ENCODE measurements at places on chromosomes 5 and 9.

DNA sequence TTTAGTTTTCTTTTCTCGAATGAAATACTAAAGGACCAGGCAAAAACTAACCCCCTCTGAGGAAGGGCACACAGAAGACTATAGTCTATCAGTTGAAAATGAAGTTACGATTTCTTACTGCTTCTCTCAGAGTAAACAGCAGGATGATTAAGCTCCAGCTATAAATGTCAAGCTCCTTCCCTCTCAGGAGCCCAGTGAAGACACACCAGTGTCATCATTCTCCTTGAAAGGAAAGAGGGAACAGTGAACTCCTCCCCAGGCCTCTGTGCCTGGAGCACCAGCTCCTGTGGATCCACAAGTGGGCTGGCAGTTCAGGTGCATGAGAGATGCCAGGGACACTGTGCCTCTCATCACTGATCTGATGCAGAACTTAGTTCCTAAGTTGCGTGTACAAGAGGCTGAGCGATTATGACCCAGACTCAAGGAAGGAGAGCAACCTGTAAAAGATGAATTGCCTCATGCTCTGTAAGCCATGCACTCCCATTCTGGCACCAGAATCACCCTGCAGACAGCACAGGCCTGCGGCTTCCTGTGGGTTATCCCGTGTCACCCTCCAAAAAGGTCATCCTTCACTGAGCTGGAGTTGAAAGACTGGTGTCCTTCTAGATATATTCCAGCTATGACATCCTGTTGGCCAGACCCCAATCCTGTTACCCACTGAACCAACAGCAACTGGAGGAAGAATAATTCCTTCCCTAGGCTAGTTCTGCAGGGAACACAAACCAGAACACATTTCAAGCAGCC, 394.0 kb downstream of the SEMA5A start:
- no peaks in the 10 kb centered on the region for H3K4me1 ChIP-seq
- H3K36me3 ChIP-seq: no peaks in the 10 kb centered on the region
- no peak overlapping the region for H3K27ac ChIP-seq
- DNase-seq: no peak
- no peak overlapping the region for H3K4me3 ChIP-seq

DNA sequence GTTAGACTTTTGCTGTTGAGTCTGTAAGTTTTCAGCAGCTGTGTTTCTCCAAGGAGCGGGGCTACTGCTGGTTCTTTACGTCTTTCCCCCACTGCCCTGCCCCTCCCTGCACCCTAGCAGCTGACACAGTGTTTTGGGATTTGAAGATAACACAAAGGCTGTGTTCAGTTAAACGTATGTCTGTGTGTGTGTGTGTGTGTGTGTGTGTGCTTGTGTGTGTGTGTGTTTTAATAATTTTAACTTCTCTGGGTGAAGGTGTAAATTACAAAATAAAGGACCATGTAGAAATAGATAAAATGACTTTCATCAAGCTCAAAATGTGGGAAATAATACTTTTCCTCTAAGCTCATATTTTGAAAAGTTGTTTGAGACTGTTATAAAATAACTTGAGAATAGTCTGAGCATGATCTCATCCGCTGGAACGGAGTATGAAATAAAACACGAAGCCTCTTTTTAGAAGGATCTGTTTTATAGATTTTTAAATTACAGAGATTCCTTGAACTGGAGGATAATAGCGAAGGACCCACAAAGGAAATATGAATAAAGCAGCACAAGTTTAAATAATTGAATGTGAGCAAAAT, 10.9 kb downstream of the ABL1 start:
- no peak overlapping the region for H3K4me3 ChIP-seq
- no peak for DNase-seq
- H3K27ac ChIP-seq: peak overlapping the region; percentile 61
- H3K36me3 ChIP-seq: no peaks in the 10 kb centered on the region
- no peaks in the 10 kb centered on the region for H3K4me1 ChIP-seq
- no peaks in the 10 kb centered on the region for H3K27me3 ChIP-seq

DNA sequence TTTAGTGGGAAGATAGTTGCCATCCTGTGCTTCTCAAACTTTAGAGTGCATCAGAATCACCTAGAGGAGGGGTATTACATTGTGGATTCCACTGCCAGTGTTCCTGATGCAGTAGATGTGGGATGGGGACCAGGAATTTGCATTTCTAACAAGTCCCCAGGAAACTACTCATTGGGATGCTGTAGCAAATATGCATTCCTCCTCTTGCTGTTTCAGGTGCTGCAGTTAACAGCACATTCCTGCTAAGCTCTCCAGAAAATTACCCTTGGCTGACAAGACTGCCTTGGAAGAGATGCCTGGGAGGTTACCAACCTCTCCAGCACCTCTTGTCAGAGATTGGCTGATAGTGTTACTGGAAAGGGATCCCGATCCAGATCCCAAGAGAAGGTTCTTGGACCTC, 270.5 kb downstream of the OSTF1 start:
- no peak for DNase-seq
- H3K4me1 ChIP-seq: no peaks in the 10 kb centered on the region
- H3K27me3 ChIP-seq: no peaks in the 10 kb centered on the region
- H3K27ac ChIP-seq: no peak overlapping the region
- no peaks in the 10 kb centered on the region for H3K36me3 ChIP-seq
- no peak overlapping the region for H3K4me3 ChIP-seq

GRCh38 chr9:127077644-127077946, 44.8 kb downstream of the ANGPTL2 start:
- no peak overlapping the region for H3K4me3 ChIP-seq
- DNase-seq: no peak
- H3K36me3 ChIP-seq: no peaks in the 10 kb centered on the region

DNA sequence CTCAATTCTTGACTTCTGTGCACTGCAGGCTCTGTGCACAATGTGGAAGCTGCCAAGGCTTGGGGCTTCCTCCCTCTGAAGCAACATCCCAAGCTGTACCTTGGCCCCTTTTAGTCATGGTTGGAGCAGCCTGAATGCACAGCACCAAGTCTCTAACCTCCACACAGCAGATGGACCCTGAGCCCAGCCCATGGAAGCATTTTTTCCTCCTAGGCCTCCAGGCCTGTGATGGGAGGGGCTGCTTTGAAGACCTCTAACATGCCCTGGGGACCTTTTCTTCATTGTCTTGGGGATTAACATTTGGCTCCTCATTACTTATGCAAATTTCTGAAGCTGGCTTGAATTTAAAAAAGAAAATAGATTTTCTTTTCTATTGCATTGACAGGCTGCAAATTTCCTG, 385.8 kb downstream of the LRRC70 start:
- no peak overlapping the region for H3K4me3 ChIP-seq
- no peaks in the 10 kb centered on the region for H3K4me1 ChIP-seq
- H3K27ac ChIP-seq: no peak overlapping the region
- no peaks in the 10 kb centered on the region for H3K36me3 ChIP-seq

GRCh38 chr9:1726993-1727759, 288.0 kb upstream of the SMARCA2 start:
- no peaks in the 10 kb centered on the region for H3K36me3 ChIP-seq
- no peak overlapping the region for H3K4me3 ChIP-seq
- no peak for DNase-seq
- H3K27ac ChIP-seq: no peak overlapping the region

DNA sequence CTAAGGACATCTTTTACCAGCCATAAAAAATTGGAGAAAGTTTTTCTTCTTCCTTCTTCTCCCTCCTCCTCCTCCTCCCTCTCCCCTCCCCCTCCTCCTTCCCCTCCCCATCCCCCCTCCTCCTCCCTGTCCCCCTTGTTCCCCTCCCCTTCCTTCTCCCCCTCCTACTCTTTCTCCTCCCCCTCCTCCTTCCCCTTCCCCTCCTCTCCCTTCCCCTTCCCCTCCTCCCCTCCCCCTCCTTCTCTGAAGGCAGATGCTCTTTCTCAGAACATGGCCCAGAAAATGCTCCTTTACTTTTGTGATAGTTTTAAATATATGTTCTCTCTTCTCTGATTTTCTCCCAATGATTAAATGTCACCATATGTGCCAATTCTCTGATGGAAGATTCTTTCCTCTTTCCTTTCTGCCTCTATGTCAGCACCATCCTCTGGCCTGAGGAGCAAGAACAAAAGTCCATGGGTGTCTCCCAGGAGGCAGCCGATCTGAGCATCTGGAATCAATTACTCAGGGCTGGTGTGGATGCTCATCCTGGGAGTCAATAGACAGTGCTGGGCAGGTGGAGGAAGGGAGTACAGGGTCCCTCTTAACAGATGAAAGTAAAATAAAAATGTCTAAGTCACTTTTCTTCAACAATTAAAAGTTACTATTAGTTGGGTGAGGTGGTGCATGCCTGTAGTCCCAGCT, 63.0 kb upstream of the GNA14 start:
- DNase-seq: no peak
- no peak overlapping the region for H3K4me3 ChIP-seq
- H3K4me1 ChIP-seq: no peaks in the 10 kb centered on the region
- H3K36me3 ChIP-seq: no peaks in the 10 kb centered on the region

- no peak overlapping the region for H3K4me3 ChIP-seq
- no peak for DNase-seq
- H3K27me3 ChIP-seq: no peaks in the 10 kb centered on the region
- no peaks in the 10 kb centered on the region for H3K4me1 ChIP-seq
- H3K27ac ChIP-seq: no peak overlapping the region
Measured at GRCh38 chr5:121121786-121122185, 657.7 kb downstream of the PRR16 start.

GRCh38 chr9:72150661-72151060, 1.4 kb downstream of the GDA start:
- peak overlapping the region; percentile 99 for H3K27ac ChIP-seq
- no peaks in the 10 kb centered on the region for H3K27me3 ChIP-seq
- peaks cover 5% of the 10 kb centered on the region for H3K4me1 ChIP-seq
- H3K36me3 ChIP-seq: no peaks in the 10 kb centered on the region

DNA sequence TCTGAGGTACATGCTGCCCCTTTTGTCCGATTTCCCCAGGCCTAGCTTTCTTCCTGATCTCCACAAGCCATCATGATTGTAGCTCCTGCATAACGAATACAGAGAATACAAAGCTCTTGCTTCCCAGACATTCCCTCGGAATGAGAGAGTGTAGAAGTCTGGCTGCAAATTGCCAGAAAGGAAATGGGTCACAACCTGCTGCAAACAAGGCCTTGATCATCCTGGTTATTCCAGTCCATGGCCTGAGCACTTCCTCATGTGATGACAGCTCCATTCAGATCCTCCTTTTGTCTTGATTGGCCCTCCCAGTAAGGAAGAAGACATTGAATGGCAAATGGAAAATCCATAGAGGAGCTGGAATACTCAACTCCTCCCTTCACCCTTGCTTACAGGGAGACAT, 136.0 kb upstream of the ADRA1B start:
- no peaks in the 10 kb centered on the region for H3K36me3 ChIP-seq
- H3K4me1 ChIP-seq: no peaks in the 10 kb centered on the region
- no peak overlapping the region for H3K4me3 ChIP-seq

GRCh38 chr5:34656001-34656699, at the start of gene RAI14:
TSS of gene RAI14 (plus strand) at chr5:34656328. CDS start at chr5:34686920, 30,592 bp downstream.
- peaks cover 7% of the 10 kb centered on the region for H3K4me1 ChIP-seq
- no peaks in the 10 kb centered on the region for H3K36me3 ChIP-seq
- peak within 1 kb of the TSS; percentile 74 for H3K4me3 ChIP-seq
- peak within 1 kb of the TSS; percentile 98 for H3K27ac ChIP-seq
- DNase-seq: peak; percentile 70

- no peaks in the 10 kb centered on the region for H3K27me3 ChIP-seq
- no peaks in the 10 kb centered on the region for H3K36me3 ChIP-seq
- H3K27ac ChIP-seq: no peak overlapping the region
- no peak for DNase-seq
Measured at GRCh38 chr5:154620411-154620810, 134.8 kb upstream of the LARP1 start.

Data from liver (tissue), 10 donors.